ENCODE measurements at places on chromosomes 2 and 18.

DNA sequence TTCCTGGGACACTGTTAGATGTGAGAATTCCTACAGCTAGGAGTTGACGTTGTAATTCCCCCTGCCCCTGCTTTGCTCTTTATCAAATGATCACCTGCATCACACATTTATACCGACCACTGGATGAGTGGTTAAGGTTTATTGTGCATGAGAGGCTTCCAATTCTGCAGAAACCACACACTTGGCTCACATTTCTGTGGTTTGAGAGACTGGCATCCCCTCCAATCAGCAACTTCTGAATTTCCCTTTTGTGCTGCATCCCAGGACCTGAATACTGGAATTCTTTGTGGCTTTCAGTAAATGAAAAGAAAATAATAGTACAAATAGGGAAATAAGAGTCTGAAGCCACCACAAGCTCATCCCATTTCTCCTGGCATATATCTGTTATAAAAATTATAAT is 628.7 kb upstream of the PIK3C3 start:
- DNase-seq, result no peak

DNA sequence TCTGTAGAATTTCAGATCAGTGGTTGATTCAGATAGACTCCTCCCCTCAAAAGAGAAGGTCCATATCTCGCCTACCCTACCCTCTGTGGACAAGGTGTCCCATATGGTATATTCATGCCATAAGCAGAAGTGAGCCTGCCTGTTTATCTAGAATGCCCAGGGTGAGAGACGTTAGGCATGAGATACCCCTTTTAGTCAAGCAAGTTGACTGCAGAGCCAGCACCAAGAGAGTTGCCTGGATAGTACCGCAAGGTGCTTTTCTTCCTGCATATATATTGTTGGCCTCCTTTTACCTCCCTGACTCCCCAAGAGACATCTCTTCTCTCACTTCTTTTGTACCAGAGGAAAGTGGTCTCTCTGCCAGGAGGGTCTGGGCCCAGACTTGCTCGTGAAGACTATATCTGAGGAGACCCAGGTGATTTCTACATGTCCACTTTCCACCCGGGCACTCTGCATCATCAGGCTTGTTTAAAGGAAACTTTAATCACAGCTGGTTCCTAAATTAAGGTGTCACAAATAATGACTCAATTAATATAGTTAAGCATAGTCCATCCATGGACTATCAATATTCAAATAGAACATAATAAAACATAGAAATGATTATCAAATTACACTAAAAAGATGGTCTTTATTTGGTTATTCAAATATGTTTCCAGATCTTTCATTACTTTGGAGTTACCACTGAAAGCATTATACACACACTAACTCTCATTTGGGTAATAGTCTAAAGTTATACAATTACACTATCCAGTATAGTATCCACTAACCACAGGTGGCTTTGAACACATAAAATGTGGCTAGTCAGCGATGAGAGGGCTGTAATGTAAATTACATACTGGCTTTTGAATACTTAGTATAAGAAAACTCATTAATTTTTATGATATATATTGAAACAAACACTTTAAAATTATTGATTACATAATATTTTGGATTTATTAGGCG is 4.1 kb downstream of the ITGA4 start:
- DNase-seq, result no peak

GRCh38 chr2:63950414-63950813 is 68.8 kb downstream of the VPS54 start:
- no peak for DNase-seq

DNA sequence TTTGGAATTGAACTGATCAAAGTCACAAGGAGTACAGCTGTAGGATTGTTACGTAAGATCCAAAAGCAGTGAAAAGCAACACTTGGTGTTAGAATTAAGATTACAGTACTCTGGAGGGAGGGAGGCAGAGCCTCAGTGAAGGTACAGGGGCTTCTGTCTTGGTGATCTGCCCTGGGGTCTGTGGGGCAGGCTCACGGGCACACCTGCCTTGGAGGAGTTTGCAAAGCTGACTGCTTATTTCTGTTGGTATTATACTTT is 114.9 kb downstream of the NCK2 start:
- no peak for DNase-seq

GRCh38 chr2:231344851-231345250 is 50.7 kb upstream of the B3GNT7 start:
- no peak for DNase-seq

- DNase-seq, result no peak
Observed at GRCh38 chr2:19577723-19578122, 219.3 kb upstream of the OSR1 start.

DNA sequence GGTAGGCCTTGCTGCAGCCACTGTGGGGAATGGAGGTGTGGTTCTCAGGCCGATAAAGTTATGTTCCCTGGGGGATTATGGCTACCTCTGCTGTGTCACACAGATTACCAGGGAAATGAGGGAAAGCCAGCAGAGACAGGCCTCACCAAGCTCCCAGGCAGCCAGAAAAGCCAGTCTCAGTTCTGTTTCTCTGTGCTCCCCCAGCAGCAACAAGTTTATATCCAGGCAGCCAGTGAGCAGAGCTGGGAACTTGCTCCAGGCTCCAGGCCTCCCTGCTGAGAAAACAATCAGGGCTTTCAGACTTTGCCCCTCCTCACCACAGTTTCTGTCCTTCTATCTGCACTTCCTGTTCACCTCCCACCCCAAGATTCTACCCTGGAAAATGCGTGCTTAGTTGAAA is 596.6 kb upstream of the GYPC start:
- no peak for DNase-seq

DNA sequence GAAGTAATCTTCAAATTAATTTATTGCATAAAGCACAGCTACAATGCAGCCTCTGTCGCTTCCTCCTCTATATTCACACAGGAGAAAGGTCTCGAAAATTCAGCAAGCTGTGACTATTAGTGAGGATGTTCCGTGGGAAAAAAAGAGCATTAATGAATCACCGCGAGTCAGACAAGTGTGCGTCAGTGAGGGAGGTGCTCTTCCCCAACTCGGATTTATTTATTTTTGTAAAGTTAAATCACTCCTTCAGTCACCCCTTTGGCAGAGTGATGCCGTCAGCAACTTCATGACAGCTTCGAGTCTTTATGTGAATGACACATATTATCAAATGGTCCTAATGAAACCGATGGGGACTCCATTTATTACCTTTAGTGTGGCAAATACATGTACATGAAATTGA is 648.9 kb upstream of the SALL3 start:
- no peak for DNase-seq

DNA sequence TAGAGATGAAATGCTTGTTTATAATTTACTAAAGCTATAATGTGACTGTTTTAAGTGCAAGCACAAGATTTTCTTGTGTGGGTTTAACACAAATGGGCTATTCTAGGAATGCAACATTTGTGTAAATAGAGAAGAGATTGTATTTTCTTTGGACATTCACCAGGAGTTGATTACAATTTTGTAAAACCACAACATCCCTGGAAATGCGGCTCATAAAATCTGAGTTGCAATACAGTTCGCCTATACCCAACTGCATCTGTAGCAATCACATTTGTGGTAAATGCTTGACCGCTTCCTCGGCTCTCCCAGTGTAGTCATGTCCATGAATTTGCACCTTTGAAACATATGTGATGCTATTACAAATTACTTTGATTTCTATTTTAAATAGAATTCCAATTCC is 348.7 kb upstream of the CDH20 start:
- DNase-seq, result no peak

GRCh38 chr2:120261387-120262006 is 8.8 kb downstream of the RALB start:
- DNase-seq, result no peak

DNA sequence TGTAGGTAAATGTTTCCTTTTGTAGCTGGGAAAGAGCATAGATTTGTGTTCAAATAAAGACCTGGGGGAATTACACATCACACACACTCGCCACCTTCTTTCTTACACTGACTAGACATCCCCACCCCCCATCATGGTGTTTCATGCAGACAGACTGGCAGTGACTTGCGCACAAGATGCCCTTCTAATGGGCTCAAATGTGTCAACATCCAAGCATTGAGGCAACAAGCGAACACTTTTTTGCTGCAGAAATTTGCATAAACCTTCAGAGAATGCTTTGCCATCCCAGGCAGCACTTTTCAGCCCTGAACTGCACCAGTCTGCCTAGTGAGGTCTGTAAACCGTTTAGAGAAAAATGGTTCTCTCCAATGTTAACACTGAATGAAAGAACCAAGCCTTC is 4.5 kb downstream of the HOXD8 start:
- no peak for DNase-seq

- DNase-seq, result no peak
Observed at GRCh38 chr2:119546447-119546767, 2.2 kb downstream of the CFAP221 start.

DNA sequence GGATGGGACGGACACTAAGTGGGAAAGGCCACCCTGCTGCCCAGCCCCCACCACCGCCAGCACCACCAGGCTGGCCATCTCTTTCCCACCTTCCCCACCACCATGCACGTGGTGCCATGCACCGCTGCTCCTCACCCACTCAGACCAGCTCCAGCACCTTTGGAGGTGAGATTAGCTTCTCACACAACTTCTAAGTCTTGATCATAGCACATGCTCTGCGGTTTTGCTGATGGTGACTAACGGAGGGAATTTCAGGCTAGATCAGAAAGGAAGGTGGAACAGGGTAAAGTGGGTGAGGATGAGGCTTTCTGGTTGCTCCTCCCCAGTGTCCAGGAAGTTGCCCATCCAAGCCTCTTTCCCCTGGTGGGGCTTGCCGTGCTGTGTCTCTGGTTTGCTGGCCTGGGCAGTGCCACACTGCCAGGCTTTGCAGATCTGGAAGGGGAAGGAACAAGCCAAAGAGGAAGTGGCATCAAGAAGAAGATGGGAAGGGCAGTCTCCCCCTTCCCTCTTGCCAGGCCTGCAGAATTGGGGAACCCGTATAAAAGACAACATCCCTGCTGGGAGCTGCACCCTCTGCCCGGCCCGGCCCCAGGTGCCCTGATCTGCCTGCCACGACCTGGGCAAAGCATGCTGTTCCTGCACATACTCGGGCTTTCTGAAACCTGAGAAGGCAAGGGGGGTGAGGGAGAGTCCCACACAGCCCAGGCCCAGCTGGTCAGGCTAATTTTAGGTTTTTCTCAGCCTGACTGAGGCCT is 44.3 kb upstream of the CAB39 start:
- DNase-seq, result no peak

- no peak for DNase-seq
Observed at GRCh38 chr2:28962505-28962904, 18.6 kb upstream of the TOGARAM2 start.

DNA sequence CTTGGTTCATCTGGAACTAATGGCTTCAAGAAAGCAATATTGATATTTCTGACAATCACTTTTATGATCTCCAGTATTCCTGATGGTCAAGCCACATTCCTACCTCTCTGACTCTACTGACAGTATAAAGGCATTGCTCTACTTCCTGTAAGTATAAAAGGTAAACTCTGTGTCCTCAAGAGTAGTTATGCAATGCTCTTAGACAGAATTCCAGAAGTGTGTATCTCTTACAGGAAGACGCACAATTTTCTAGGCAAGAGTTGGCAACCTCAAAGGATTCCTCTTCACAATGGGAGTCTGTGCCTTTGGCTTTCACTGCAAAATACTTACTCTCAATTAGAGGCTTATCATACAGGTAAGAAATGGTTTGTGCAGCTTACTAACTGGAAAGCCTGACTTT is 100.1 kb downstream of the THADA start:
- no peak for DNase-seq

DNA sequence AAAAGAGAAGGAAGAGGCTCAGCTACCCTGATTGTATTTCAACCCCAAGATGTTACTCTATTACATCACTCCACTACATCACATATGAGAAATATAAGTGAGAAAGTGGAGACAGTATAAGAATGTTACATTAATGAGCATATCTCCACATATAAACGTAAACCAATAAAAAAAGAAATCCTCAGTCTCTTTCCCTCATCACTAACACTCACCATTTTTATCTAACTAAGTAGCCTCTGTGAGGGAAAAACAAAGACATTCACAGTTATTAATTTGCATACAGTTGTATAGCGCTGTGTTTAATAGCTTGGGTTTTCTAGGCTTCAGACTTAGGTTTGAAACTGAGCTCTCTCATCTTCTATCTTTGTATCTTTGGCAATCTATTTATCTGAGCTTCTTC is 489.1 kb upstream of the LRRTM4 start:
- DNase-seq, result no peak

GRCh38 chr2:190553254-190553653 is 18.7 kb upstream of the NEMP2 start:
- DNase-seq, result no peak

- DNase-seq, result no peak
Observed at GRCh38 chr2:55947752-55948151, 24.2 kb upstream of the EFEMP1 start.

- no peak for DNase-seq
Observed at GRCh38 chr2:15733867-15734673, 142.4 kb downstream of the DDX1 start.

DNA sequence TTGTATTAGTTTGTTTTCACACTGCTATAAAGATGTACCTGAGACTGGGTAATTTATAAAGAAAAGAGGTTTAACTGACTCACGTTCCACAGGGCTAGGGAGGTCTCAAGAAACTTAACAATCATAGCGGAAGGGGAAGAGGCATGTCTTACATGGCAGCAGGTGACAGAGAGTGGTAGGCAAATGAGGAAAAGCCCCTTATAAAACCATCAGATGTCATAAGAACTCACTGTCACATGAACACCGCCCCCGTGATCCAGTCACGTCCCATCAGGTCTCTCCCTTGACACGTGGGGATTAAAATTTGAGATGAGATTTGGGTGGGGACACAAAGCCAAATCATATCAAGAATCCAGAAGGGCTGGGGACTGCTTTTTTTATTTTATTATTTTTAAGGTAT is 120.0 kb downstream of the GALNT14 start:
- DNase-seq, result no peak

GRCh38 chr2:144522897-144523595 is 3.1 kb upstream of the ZEB2 start:
- no peak for DNase-seq

Measured in esophagus squamous epithelium (tissue), 5 donors.